ENCODE measurements at places on chromosomes 11 and 22. TPM values are rescaled to one million over a fixed set of nuclear protein-coding genes. Genes with fewer than 3 reads are reported as not detected.

The SYCE3 gene
- not detected for total RNA-seq

DNA sequence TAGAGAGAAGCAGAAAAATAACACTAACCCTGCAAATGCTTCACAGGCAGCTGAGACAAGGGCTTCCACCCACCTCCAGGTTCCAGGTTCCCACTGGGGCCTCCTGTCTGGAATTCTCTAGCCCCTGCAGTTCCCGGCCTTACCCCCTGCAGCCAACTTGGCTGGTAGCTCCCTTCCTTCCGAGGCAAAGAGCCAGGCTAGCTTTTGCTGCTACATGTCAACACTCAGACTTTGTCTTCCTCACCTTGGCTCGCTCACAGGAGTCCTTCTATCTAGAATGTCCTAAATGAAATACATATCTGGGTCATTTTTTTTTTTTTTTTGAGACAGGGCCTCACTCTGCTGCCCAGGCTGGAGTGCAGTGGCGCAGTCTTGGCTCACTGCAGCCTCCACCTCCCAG lies 9.9 kb upstream of the TTLL1 start:
- peak overlapping the region; percentile 21 for H3K27ac ChIP-seq
- peaks cover 9% of the 10 kb centered on the region for H3K4me1 ChIP-seq
- no peak for DNase-seq
- H3K4me3 ChIP-seq: no peak overlapping the region

DNA sequence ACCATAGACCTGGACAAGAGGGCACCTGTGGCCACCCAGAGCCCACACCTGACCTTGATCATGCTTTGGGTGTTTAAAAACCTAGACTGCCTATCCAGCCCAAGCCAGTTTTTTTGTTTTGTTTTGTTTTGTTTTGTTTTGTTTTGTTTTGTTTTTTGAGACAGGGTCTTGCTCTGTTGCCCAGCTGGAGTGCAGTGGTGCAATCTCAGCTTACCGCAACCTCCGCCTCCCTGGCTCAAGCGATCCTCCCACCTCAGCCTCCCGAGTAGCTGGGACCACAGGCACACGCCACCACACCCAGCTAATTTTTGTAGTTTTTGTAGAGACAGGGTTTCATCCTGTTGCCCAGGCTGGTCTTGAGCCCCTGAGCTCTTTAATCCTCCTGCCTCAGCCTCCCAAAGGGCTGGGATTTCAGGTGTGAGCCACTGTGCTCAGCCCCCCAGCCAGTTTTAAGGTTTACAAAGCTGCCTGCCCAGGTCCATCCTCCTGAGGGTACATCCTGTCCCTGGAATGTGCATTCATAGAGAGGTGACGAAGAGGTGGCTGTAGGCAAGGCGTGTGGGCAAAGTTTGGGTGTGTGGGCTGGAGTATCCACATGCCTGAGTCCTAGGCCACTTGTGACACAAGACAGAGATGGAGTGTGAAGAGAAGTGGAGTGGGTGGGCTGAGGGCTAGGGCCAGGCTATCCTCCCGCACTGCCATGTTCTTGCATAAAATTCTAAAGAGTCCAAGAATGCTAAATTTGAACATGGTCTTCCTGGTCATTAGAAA lies 3.3 kb upstream of the CD82 start:
- H3K4me3 ChIP-seq: no peak overlapping the region
- no peak overlapping the region for H3K27ac ChIP-seq
- DNase-seq: no peak
- peaks cover 37% of the 10 kb centered on the region for H3K4me1 ChIP-seq
- H3K36me3 ChIP-seq: no peaks in the 10 kb centered on the region

GRCh38 chr11:6319704-6320410 lies 444 bp downstream of the CAVIN3 start:
- H3K36me3 ChIP-seq: peaks cover 8% of the 10 kb centered on the region
- H3K27ac ChIP-seq: no peak overlapping the region
- no peak for DNase-seq
- H3K4me3 ChIP-seq: peak overlapping the region; percentile 81

GRCh38 chr11:45603946-45604682 lies 61.3 kb downstream of the CHST1 start:
- DNase-seq: no peak
- no peak overlapping the region for H3K4me3 ChIP-seq
- peaks cover 52% of the 10 kb centered on the region for H3K27me3 ChIP-seq
- H3K4me1 ChIP-seq: no peaks in the 10 kb centered on the region
- peaks cover 4% of the 10 kb centered on the region for H3K36me3 ChIP-seq

- H3K27ac ChIP-seq: no peak overlapping the region
- no peaks in the 10 kb centered on the region for H3K36me3 ChIP-seq
- no peaks in the 10 kb centered on the region for H3K27me3 ChIP-seq
- H3K4me1 ChIP-seq: no peaks in the 10 kb centered on the region
- H3K4me3 ChIP-seq: no peak overlapping the region
Measured at GRCh38 chr11:19181531-19182261, 20.1 kb downstream of the CSRP3 start.

- H3K36me3 ChIP-seq: peaks cover 4% of the 10 kb centered on the region
- H3K4me3 ChIP-seq: no peak overlapping the region
- peak overlapping the region; percentile 93 for H3K27ac ChIP-seq
- H3K4me1 ChIP-seq: peaks cover 23% of the 10 kb centered on the region
- DNase-seq: no peak
- H3K27me3 ChIP-seq: no peaks in the 10 kb centered on the region
Measured at GRCh38 chr22:38741576-38741975, 14.2 kb downstream of the SUN2 start.

GRCh38 chr11:101786916-101787315 lies 127.9 kb upstream of the CEP126 start:
- no peak overlapping the region for H3K4me3 ChIP-seq
- no peaks in the 10 kb centered on the region for H3K4me1 ChIP-seq
- no peaks in the 10 kb centered on the region for H3K27me3 ChIP-seq
- no peak overlapping the region for H3K27ac ChIP-seq
- DNase-seq: no peak
